ENCODE measurements at places on chromosomes 11 and 22.

DNA sequence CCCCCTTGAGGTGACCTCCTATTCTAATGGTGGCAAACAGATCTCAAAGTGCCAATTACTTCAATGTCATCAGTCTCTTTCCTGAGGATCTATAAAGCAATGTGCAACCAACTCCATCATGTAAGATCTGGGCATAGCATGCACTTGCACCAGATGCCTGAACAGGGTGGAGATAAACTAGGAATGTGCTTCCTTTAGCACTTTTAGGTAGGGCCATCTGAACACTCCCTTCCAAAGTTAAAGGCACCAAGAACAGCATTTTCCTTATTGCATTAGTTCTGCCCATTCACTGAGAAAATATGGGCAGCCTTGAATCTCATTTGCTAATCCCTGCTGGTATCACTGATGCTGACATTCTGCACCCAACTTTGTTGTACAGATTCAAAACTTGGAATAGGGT is 112.0 kb downstream of the SGSM3 start:
- no peak for DNase-seq

DNA sequence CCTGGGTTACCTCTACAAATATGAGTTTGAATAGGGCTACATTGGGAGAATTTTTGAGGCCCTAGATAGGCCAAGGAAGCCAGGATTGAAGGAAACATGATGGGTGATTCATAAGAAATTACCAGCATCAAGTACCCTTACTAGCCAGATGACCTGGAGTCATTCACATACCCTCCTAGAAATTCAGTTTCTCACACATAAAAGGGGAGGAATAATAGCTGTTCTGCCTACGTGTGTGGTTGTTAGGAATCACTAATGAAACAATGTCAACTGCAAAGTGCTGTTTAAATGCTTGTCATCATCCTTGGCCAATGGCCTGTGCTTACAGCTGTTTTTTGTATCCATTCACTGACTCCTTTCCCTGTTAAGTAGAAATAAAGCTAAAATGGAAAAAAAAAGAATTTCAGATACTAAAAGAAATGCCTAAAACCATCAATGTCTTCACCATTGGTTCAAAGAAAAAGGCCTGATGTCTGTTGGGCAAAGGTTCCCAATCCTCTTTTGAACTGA is 114.4 kb downstream of the NCAM1 start:
- DNase-seq, result no peak

GRCh38 chr11:131073167-131073566 is 156.9 kb upstream of the SNX19 start:
- no peak for DNase-seq

- no peak for DNase-seq
Observed at GRCh38 chr11:68199295-68199987, 13.7 kb downstream of the KMT5B start.

DNA sequence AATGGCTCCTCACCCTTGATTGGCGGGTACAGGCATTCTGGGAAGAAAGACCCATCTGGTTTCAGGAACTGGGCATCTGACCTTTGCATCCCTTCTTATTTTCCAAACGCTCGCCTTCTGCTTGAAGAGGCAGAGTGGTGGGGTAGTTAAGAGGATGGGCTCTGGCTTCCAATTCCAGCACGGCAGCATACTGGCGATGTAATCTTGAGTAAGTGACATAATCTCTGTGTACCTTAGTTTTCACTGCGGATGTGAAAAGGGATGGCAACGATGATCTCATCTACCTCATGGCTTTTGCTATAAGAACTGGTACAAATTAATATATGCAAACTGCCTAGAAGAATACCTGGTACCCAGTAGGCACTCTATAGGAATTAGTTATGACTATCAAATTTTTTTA is 10.0 kb upstream of the TIMP3 start:
- DNase-seq, result no peak

DNA sequence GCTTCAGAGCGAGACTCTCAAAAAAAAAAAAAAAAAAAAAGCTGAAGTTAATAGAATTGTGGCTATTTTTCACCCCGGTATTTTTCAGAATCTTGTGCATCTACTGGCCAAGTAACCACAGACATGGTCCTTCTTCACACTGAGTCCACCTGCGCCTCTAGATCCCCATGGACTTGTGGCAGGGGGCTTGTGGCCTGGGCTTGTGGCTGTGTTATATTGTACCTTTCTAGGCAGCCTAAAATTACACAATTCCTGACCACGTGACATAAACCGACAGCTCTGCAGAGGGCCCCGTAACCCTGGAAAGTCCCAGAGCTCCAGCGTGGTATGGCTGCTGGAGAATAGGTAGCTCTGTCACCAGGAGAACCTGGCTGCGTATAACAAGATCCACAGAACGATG is 10.9 kb upstream of the NAALADL1 start:
- DNase-seq, result no peak

DNA sequence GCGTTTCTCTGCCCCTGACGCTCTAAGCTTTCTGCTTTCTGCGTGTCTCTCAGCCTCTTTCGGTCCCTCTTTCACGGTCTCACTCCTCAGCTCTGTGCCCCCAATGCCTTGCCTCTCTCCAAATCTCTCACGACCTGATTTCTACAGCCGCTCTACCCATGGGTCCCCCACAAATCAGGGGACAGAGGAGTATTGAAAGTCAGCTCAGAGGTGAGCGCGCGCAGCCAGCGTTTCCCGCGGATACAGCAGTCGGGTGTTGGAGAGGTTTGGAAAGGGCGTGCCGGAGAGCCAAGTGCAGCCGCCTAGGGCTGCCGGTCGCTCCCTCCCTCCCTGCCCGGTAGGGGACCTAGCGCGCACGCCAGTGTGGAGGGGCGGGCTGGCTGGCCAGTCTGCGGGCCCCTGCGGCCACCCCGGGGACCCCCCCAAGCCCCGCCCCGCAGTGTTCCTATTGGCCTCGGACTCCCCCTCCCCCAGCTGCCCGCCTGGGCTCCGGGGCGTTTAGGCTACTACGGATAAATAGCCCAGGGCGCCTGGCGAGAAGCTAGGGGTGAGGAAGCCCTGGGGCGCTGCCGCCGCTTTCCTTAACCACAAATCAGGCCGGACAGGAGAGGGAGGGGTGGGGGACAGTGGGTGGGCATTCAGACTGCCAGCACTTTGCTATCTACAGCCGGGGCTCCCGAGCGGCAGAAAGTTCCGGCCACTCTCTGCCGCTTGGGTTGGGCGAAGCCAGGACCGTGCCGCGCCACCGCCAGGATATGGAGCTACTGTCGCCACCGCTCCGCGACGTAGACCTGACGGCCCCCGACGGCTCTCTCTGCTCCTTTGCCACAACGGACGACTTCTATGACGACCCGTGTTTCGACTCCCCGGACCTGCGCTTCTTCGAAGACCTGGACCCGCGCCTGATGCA is at the start of gene MYOD1:
MYOD1 (plus strand) TSS at position 544 of the 910 bp plus-strand sequence; CDS start at position 756, 212 bp downstream.
- no peak for DNase-seq

DNA sequence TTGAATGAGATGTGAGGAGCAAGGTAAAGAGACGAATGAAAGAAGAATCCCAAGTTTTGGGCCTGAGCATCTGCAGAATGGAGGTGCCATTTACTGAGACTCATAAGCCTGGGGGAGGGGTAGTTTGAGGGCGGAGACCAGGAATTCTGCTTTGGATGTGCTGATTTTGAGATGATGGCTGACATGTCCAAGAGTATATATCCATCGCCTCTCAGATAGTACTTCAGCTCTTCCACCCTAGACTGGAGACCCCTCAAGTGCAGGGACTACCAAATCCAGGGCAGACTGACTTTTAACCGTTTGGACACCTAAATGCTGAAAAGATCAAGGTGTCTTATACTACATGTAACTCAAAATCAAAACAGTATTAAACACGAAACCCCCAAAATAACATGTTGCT is 1.3 kb upstream of the SDF2L1 start:
- DNase-seq, result no peak

DNA sequence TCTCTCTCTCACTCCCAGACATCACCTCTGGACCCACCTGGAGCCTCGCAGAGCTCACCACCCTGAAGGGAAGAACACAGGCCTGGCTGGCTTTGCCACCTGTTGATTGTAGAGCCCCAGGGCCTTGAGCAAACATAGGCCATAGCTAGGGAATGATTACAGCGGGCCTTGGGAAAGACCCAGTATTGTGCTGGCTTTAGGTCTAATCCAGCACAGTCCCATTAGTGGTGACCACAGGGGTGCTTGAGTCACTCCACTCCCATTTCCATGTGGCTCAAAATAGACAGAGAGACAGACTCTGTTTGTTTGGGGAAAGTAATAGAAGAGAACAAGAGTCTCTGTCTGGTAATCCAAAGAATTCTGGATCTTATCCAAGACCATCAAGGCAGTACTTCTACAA is 42.7 kb upstream of the FAM181B start:
- no peak for DNase-seq

DNA sequence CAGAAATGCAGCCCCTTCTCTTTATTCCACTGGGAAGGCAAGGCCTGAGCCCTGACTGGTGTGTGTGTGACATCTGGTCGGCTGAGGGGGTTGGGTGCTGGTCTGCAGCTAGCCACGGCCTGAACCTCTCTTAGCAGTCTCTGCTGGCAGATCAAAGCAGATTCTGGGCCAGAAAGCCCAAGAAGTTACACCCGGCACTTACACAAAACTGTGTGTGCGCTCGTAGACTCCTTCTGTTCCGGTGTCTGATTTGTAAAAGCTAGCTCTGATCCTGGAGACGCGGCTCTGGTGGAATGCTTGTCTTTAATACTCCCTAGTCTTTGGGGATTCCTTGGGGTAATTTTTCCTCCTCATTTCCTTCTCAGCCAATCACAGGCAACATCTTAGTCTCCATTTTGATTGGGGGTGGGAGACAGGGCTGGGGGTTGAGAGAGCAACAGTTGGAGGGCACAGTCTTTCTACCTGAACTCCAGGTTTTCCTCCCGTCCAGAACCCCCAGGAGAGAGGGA is 5.5 kb downstream of the PKNOX2 start:
- no peak for DNase-seq

DNA sequence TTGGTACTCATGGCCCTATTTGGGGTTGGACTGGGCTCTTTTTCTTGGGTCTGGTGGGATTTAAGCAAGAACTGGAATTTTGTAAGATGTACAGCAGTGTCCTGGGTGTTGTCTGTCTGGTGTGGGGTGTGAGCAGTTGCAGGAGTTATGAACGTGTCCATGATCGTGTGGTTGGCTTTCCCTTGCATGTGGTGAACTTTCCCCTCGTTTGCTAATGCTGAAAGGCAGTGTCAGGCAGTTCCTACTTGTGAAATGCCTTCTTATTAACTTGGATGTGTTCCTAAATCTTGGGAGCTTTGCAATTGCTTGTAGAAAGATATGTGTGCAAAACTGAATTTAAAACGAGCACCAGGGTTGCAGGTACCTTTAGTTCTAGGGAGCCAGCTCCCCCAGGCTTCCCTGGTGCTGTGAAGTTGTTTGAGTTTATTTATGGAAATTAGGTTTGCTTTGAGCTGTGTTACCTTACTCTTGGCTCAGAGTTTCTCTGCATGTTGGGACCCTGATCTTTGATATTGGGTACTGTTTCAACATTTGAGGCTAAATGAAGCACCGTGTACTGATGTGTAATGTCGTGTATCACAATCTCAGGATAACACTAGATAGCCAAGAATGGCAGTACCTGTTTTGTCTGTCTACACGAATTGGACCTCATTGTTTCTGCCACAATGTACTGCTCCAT is 35.8 kb upstream of the HSD17B12 start:
- DNase-seq, result no peak

- DNase-seq, result no peak
Observed at GRCh38 chr11:47512701-47513100, 40.2 kb downstream of the CELF1 start.

DNA sequence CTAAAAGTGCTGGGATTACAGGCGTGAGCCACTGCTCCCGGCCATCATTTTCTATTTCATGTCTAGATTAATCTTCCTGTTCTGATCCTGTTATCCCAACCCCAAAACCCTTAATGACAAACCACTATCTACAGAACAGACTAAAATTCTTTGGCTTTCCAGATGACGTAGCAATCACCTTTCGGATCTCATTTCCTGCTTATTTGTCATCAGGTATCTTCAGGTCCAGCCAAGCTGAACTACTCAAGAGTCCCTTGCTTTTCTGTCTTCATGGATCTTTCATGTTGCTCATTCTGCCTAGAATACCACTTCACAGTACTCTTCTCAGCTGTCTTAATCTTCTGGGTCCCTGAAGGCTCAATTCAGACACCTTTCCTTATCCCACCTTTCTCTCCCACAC is 27.4 kb upstream of the IPO7 start:
- DNase-seq, result no peak

- DNase-seq, result no peak
Observed at GRCh38 chr11:7490054-7490453, 4.7 kb downstream of the OLFML1 start.

DNA sequence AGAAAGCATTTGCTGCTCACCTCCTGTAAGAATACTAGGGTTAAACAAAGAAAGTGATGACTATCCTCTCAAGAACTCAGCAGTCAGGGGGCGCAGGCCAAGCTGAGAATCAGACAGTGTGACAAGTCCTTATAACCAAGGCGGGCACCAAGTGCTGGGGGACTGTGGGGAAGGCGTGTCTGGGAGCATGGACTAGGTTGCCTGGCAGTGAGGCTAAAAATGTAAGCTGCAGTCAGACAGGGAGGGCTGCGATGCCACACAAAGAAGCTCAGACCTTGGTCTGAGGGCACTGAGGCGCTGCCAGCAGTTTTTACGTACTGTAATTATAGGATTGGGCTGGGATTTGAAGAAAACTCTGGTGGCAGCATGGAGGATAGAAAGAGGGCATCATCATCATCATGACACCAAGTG is 73.7 kb downstream of the FLI1 start:
- DNase-seq, result no peak

- no peak for DNase-seq
Observed at GRCh38 chr11:114318361-114318760, 22.2 kb downstream of the NNMT start.

GRCh38 chr22:44625421-44625760 is 76.6 kb upstream of the PRR5 start:
- no peak for DNase-seq

DNA sequence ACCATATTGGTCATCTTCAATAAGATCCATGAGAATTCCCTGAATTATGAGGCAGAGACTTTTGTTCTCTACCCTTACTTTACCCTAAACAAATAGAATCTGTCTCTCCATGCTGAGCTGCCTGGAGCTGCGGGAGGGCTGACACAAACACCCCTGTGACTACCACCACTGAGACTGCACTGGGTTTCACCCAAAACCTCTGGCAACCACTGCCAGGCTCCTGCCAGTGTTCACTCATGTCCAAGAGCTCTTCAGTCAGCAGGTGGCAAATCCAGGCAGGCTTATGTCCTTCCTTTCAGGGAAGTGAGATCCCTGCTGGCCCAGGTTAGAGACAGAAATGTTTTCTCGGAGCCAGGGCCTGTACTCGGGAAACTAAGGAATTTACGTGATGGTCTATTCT is 1105.3 kb downstream of the LRRC4C start:
- DNase-seq, result no peak

- no peak for DNase-seq
Observed at GRCh38 chr11:132064987-132065620, 694.7 kb downstream of the NTM start.

- no peak for DNase-seq
Observed at GRCh38 chr22:48520884-48521588, 1306.6 kb downstream of the BRD1 start.

GRCh38 chr11:132463295-132464002 is 1068.9 kb downstream of the OPCML start:
- no peak for DNase-seq

- DNase-seq, result no peak
Observed at GRCh38 chr11:23696688-23697415, 800.0 kb upstream of the LUZP2 start.
